ENCODE measurements at places on chromosomes 16 and 17. TPM values are rescaled to one million over a fixed set of nuclear protein-coding genes. Genes with fewer than 3 reads are reported as not detected.

GRCh38 chr17:77352996-77353395, 212.2 kb downstream of the SEC14L1 start:
- ATAC-seq: no peak

Gene DHRS7C
- total RNA-seq: not detected

GRCh38 chr16:52729731-52730130, 182.8 kb upstream of the TOX3 start:
- no peak for ATAC-seq

DNA sequence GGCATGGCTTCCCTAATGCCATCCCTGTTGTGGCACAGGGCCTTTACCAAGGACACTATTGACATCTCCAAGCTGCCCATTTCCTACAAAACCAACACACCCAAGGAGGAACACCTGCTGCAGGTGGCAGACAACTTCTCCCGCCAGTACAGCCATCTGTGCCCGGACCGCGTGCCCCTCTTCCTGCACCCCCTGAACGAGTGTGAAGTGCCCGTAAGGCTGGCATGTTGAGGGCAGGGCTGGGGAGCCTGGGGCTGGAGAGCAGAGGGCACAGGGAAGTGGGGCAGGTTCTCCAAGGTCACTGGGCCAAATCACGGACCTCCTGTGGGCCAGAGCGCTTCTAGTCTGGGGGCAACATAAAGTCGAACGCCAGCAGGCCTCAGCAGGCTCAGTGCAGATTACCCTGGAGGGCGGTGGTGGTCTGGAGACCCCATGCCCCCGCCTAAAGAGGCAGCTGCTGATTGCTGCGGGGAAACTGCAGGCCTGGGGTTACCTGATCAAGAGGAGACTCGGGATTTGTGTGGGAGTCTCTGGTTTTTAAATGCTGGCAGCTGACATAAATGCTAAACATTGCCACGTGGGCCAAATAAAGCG, 4.3 kb downstream of the DRC7 start:
- no peak for ATAC-seq

GRCh38 chr16:50037662-50038220, 12.7 kb downstream of the CNEP1R1 start:
- ATAC-seq: peak; percentile 39

DNA sequence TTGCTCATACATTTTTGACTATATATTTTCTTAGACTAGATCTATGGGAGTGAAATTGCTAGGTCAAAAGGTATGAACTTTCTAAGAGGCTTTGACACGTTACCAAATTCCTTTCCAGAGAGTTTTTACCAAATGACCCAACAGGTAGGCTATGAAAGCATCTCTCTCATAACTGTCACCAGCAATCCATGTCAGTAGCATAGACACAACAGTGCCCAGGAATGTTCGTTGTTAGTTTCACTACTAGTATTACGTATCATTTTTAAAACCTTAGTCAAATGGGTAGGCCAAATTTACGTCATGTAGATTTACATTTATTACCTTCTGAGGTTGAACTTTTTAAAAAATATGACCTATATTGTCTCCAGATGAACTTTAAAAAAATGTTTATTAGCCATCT, 66.8 kb downstream of the MARCHF10 start:
- ATAC-seq: no peak

DNA sequence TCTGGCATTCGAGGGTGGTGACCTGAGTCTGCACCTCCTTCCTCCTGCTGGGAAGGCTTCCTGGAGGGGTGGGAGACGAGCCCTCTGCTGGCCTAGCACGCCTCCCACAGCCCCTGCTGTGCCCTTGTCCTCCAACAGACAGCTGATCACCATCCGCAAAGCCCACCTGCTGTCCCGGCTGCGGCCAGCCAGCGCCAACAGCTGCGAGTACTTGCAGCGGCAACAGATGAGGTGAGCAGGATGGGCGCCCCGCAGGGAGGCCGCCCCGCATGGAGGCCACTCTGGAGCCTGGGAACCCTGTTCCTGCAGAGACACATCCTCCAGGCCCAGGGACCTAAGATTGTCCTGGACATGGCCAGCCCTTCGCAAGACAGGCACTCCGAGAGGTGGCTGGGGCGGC, 21.6 kb downstream of the UBALD1 start:
- no peak for ATAC-seq

DNA sequence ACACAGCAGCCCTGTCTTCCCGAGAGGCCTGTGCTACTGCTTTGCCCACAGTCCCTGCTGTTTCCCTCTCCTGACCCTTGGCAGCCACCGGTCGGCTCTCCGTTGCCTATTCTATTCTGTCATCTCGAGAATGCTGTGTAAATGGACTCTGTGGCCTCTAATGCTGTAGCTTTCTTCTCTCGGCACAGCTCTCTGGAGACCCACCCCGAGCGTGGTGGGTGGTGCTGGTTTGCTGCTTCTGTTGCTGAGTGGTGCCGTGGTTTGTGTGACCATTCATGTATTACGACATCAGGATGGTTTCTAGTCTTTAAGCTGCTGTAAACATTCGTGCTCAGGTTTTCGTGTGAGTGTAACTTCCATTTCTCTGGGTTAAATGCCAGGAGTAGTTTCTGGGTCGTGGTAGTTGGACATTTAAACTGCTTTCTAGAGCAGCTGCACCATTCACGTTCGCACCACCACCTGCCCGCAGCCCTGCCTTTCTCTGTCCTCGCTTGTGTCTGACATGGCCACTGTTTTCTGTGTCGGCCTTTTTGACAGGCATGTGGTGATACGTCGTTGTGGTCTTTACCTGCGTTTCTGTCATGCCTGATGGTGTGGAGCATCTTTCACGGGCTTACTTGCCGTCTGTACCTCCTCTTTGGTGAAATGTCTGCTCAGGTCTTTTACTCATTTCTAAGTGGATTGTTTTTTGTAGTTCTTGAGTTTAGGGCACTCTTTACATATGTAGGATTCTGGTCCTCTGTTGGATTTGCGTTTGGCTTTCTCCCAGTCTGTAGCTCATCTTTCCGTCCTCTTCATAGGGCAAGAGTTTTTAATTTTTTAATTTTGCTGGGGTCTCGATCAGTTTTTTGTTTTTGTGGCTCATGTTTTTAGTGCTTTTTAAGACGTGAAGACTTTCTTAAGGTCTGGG, 47.7 kb upstream of the ZNF750 start:
- no peak for ATAC-seq

Gene RCVRN
- total RNA-seq: not detected

Gene CDH11
- total RNA-seq: 3.8 TPM

Gene DCXR
- 138 TPM for total RNA-seq

Gene IGF2BP1
- total RNA-seq: not detected

- no peak for ATAC-seq
These were observed 205.0 kb downstream of the RPTOR start for GRCh38 chr17:80749611-80750010.

- no peak for ATAC-seq
These were observed 1.5 kb downstream of the HAPSTR1 start for GRCh38 chr16:9092978-9093344.

DNA sequence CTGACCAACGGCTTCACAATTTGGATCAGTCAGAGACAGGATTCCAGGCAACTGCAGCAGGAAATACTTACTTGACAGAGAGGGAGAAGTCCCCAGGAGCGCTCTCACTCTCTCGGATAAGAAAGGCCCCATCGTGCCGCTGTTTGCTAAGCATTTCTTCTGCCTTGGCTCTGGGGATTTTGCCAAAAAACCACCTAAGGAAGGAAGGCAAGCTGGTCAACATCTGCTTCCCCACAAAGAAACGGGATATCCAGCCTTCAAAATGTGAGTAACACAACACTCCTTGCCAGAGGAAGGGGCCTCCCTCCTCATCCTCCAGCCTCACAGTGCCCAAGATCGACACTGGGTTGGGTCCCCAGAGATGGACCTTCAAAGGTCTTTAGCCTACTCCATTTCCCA, 36.6 kb upstream of the SLC25A19 start:
- ATAC-seq: no peak

- ATAC-seq: no peak
These were observed 243.7 kb downstream of the FTO start for GRCh38 chr16:53947642-53948041.

GRCh38 chr16:22210854-22211253, 4.8 kb downstream of the EEF2K start:
- no peak for ATAC-seq

DNA sequence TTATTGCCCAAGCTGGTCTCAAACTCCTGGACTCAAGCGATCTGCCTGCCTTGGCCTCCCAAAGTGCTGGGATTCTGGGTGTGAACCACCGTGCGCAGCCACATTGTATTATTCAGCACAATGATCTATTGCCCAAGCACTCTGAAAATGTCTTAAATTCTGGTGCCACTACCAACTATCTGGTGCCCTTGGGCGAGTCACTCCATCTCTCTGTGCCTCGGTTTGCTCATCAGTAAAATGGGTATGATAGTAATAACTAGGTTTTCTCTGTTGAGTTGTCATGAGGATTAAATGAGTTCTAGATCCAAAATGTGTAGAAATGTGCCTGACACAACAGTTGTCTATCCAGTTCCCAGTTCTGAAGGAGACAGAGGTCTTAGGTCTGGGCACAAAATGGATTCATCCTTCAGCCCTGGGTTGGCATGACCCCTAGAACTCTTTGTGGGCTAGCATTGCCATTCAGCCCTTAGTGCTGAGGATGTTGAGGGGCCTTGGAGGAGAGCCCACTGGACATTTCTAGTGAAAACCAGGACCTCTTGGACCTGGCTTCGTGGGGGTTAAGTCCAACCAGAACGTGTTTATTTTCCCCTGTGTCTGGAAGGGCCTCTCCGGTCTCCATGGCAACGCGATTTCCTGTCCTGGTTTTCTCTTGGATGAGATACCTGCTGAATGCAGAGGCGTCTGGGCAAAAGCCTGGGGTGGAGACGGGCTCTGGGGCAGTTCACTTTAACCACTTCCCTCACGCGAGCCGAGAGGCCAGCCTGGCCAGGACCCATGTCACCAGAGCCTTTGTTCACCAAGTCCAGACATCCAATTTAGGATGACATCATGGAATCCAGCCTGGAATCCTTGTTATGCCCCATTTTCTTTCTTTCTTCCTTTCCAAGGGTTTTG, 43.7 kb upstream of the TNRC6A start:
- ATAC-seq: no peak

- peak; percentile 32 for ATAC-seq
These were observed 14.4 kb upstream of the GPRC5B start for GRCh38 chr16:19898924-19899604.

Gene TMEM100
- 0.76 TPM for total RNA-seq

- no peak for ATAC-seq
These were observed 271.3 kb upstream of the ZFHX3 start for GRCh38 chr16:73319261-73319660.

Gene SPECC1
- total RNA-seq: 13.8 TPM

DNA sequence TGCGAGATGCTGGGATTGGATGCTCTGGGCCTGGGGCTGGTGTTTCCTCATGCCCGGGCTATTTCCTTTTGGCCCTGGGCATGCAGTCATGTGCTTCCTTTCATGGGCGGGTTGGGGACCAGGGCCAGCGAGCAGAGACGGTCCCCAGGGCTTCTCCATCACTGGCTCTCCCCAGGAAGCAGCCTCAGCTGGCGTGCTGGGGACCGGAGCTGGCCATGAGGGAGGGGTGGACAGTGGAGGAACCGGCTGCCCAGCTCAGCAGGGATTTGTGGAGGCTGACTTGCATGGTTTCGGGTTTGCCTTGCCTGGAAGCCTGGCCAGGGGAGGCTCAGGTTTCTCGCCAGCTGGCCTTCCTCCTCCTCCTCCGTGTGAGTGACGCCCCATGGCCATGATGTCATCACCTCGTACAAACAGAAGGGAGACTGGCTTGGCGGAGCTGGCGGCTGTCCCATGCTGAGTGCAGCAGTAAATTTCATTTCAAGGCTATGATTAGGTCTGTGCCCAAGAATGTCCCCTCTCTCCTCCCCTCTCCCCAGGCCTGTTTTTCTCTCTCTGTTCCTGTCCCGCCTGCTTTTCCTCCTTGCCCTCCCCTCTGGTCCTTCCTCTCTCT, 8.9 kb upstream of the TIMP2 start:
- peak; percentile 81 for ATAC-seq

Gene FLII
- 210 TPM for total RNA-seq

Measured in esophagus mucosa (tissue), 1 donor.